T-helper 1 cell treated with Interleukin-12 subunit alpha and Interleukin-12 subunit beta and Interleukin-4 antibody, amounts not matched to agents 30 ng/mL and 1 ng/mL, for 36 hours (primary cell): ENCODE measurements at places on chromosomes 1 and 21. TPM values are rescaled to one million over a fixed set of nuclear protein-coding genes. Genes with fewer than 3 reads are reported as not detected.

RNU1-4 gene
- total RNA-seq: 2,156 and 2,251 TPM in 2 replicates

CLIC6 gene
- 0.05 TPM in 1 of 2 replicates, not detected in the other for total RNA-seq

RIPPLY3 gene
- total RNA-seq: not detected in 2 replicates

TRIM58 gene
- 0.61 TPM in 2 replicates for total RNA-seq

CD52 gene
- 1,323 and 1,401 TPM in 2 replicates for total RNA-seq

MARK1 gene
- not detected in 2 replicates for total RNA-seq

MYBPH gene
- total RNA-seq: not detected in 2 replicates

SPATA17 gene
- not detected in 2 replicates for total RNA-seq

CLDN17 gene
- total RNA-seq: not detected in 2 replicates

ODR4 gene
- total RNA-seq: 17.6 and 19.0 TPM in 2 replicates

CYP2J2 gene
- 1.5 and 1.8 TPM in 2 replicates for total RNA-seq

DNASE2B gene
- not detected in 2 replicates for total RNA-seq

ASB17 gene
- not detected in 2 replicates for total RNA-seq

CHIT1 gene
- 0.27 and 0.41 TPM in 2 replicates for total RNA-seq

SFN gene
- 1.2 and 1.4 TPM in 2 replicates for total RNA-seq

IFFO2 gene
- total RNA-seq: 20.6 and 23.8 TPM in 2 replicates

GJB5 gene
- total RNA-seq: not detected in 2 replicates

ERICH3 gene
- total RNA-seq: not detected in 2 replicates

LIPI gene
- not detected in 2 replicates for total RNA-seq

GJA5 gene
- total RNA-seq: not detected in 2 replicates
